ENCODE measurements at places on chromosomes 3 and 15.

DNA sequence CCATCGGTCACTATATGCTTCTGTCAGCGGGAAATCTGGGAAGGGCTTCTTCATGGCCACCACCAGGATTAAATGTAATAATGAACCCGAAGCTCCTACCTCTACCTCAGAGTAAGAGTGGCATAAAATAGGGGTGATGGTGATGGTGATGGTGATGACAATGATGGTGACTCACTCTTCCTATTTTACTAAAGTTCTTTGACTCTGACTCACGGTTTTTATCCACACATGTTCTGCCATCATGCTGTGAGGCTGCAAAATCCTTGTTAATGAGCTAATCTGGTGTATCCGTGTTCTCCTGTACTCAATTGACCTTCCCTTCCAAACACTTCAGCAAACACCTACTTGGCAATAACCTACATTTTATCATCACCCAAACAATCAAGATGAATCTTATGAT lies 18.3 kb upstream of the FOXP1 start:
- H3K4me1 ChIP-seq = no peaks in the 10 kb centered on the region
- DNase-seq = no peak
- no peak overlapping the region for H3K27ac ChIP-seq
- no peaks in the 10 kb centered on the region for H3K27me3 ChIP-seq
- no peaks in the 10 kb centered on the region for H3K36me3 ChIP-seq

GRCh38 chr3:71499227-71499876 lies 84.2 kb downstream of the FOXP1 start:
- DNase-seq = no peak
- peaks cover 4% of the 10 kb centered on the region for H3K4me1 ChIP-seq
- no peak overlapping the region for H3K4me3 ChIP-seq
- no peaks in the 10 kb centered on the region for H3K36me3 ChIP-seq

- no peak for DNase-seq
- H3K27ac ChIP-seq = peak overlapping the region; percentile 46
- no peaks in the 10 kb centered on the region for H3K27me3 ChIP-seq
- no peak overlapping the region for H3K4me3 ChIP-seq
Observed at GRCh38 chr3:171375666-171376595, 84.3 kb downstream of the TNIK start.

GRCh38 chr3:136404056-136404455 lies 153.9 kb downstream of the PCCB start:
- H3K4me3 ChIP-seq = no peak overlapping the region
- H3K27ac ChIP-seq = no peak overlapping the region
- H3K4me1 ChIP-seq = no peaks in the 10 kb centered on the region
- no peaks in the 10 kb centered on the region for H3K27me3 ChIP-seq
- DNase-seq = no peak

DNA sequence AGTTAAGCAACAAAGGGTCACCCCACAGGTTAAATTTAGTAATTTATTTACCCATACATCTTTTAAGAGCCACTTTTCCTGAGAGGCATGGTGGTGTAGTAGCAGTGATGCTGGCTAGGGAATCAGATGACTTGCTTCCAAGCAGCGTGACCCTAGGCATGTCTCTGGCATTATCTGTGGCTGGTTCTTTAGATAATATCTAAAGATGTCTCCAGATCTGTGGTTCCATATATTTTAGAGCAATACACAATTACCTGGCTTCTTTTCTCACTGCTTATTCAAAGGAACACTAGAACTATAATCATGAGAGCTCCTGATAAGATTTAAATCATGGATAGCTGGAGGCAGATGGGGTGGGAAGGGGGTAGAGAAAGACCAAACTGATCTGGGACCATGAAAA lies 21.1 kb upstream of the MEIS2 start:
- no peak overlapping the region for H3K27ac ChIP-seq
- H3K4me3 ChIP-seq = no peak overlapping the region
- no peaks in the 10 kb centered on the region for H3K4me1 ChIP-seq
- DNase-seq = no peak
- peaks cover 4% of the 10 kb centered on the region for H3K27me3 ChIP-seq
- H3K36me3 ChIP-seq = no peaks in the 10 kb centered on the region

DNA sequence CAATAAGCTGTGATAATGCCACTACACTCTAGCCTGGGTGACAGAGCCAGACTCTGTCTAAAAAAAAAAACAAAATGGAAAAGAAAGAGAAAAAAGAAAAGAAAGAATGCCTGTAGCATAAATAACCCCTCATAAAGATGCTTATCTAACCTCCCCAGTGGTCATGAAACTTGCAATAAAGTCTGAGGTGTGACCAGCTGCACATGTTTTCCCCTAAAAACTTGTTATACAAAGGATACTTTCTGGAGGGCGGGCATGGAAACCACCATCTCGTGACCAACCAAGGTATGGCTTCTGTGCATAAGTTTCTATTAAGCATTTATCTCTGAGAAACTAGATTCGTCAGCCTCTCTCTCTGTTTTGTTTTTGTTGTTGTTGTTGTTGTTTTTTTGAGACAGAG lies 21.8 kb downstream of the CCDC32 start:
- peaks cover 16% of the 10 kb centered on the region for H3K36me3 ChIP-seq
- H3K4me3 ChIP-seq = no peak overlapping the region
- H3K27ac ChIP-seq = no peak overlapping the region
- DNase-seq = no peak
- H3K27me3 ChIP-seq = no peaks in the 10 kb centered on the region

GRCh38 chr3:148493631-148494030 lies 204.1 kb upstream of the AGTR1 start:
- no peak overlapping the region for H3K4me3 ChIP-seq
- no peak overlapping the region for H3K27ac ChIP-seq
- DNase-seq = no peak
- H3K27me3 ChIP-seq = no peaks in the 10 kb centered on the region

- H3K36me3 ChIP-seq = no peaks in the 10 kb centered on the region
- peaks cover 45% of the 10 kb centered on the region for H3K27me3 ChIP-seq
- DNase-seq = no peak
- H3K4me3 ChIP-seq = no peak overlapping the region
- H3K27ac ChIP-seq = no peak overlapping the region
Observed at GRCh38 chr15:77627067-77627466, 5.6 kb downstream of the LINGO1 start.

DNA sequence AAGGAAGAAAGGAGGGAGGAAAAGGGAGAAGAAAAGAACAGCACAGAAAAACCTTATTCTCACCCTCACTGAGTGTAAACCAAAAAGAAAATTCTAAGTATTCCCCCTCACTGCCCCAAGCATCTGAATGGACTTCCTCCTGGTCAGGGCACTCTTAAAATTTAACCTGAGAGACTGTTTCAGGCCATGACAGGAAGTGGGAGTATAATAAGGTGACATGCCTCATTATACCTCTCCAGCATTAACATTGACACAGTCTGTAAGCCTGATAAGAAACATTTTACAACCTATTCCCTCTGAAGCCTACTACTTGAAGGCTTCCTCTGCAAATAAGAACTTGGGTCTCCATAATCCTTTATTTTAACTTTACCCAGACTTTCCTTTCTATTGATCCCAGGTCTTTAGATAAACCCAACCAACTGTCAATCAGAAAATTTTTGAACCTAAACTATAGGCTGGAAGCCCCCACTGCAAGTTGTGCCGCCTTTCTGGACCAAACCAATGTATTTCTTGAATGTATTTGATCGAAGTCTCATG lies 41.7 kb downstream of the SLCO2A1 start:
- peaks cover 30% of the 10 kb centered on the region for H3K4me1 ChIP-seq
- peak; percentile 59 for DNase-seq
- no peak overlapping the region for H3K27ac ChIP-seq
- no peaks in the 10 kb centered on the region for H3K27me3 ChIP-seq

DNA sequence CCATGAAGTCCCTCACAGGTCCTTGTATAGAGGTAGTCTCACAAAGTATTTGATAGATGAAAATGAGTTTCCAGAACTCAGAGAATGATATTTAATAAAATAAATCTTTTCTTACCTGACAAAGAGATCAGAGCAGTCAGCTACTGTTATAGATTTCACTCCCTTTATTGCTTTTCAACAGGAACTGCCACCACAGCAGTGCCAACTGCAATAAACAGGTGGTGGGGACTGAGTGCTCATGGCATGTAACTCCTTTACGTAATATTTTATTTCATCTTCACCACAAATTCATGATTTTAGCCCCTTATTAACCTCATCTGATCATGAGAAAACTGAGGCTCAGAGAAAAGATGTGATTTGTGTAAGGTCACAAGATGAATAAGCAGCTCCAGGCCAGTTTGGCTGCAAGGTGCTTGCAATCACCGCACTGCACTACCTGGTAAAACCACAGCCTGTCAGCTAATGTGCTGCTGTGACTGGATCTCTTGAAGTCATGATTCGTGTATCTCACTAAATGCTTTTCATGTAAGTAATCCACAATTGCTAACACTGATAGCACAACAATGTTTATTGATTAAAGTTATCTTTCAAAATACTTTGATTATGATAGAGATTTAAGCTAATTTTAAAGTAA lies 78.8 kb downstream of the WNT5A start:
- no peak for DNase-seq
- no peaks in the 10 kb centered on the region for H3K27me3 ChIP-seq
- no peak overlapping the region for H3K27ac ChIP-seq
- no peaks in the 10 kb centered on the region for H3K36me3 ChIP-seq
- H3K4me1 ChIP-seq = peaks cover 13% of the 10 kb centered on the region

- peaks cover 40% of the 10 kb centered on the region for H3K36me3 ChIP-seq
- no peak overlapping the region for H3K4me3 ChIP-seq
- DNase-seq = no peak
- no peak overlapping the region for H3K27ac ChIP-seq
- peaks cover 8% of the 10 kb centered on the region for H3K4me1 ChIP-seq
Observed at GRCh38 chr3:18417904-18418572, 7.1 kb downstream of the SATB1 start.

DNA sequence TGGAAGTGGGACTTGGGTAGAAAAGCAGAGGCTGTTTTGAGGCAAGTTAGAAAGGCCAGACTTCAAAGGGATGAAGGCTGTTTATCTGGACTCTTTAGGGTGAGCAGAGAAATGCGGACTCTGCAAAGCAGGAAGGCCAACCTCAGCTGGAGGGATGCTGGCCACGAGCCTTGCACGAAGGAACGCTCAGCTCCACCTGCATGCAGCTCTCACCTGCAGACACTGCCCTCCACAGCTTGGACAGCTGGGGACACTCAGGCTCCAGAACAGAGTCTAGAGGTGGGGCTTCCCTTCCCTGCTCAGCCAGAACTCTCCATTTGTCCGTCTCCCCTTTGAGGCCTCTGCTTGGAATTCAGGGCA lies 229.7 kb downstream of the ADAMTS17 start:
- no peaks in the 10 kb centered on the region for H3K27me3 ChIP-seq
- no peak overlapping the region for H3K4me3 ChIP-seq
- no peak for DNase-seq
- no peak overlapping the region for H3K27ac ChIP-seq
- peaks cover 15% of the 10 kb centered on the region for H3K4me1 ChIP-seq
- no peaks in the 10 kb centered on the region for H3K36me3 ChIP-seq

DNA sequence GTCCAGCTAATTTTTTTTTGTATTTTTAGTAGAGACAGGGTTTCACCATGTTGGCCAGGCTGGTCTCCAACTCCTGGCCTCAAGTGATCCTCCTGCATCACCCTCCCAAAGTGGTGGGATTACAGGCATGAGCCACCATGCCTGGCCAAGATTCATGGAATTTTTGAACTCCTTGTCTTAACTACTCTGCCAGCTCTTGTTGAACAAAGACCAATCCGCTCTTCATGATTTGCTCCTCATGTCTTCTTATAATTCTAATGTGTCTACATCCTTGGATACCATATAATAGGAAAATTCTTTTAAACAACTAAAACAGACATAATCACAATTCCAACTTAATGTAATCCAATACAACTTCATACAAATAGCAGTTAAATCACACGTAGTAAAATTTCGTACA lies 21.3 kb downstream of the UBA5 start:
- DNase-seq = no peak
- H3K36me3 ChIP-seq = peaks cover 46% of the 10 kb centered on the region
- no peaks in the 10 kb centered on the region for H3K27me3 ChIP-seq

- H3K4me1 ChIP-seq = no peaks in the 10 kb centered on the region
- no peak overlapping the region for H3K4me3 ChIP-seq
- H3K27ac ChIP-seq = no peak overlapping the region
- DNase-seq = no peak
- peaks cover 30% of the 10 kb centered on the region for H3K36me3 ChIP-seq
Observed at GRCh38 chr15:48992545-48992944, 28.8 kb upstream of the SHC4 start.

DNA sequence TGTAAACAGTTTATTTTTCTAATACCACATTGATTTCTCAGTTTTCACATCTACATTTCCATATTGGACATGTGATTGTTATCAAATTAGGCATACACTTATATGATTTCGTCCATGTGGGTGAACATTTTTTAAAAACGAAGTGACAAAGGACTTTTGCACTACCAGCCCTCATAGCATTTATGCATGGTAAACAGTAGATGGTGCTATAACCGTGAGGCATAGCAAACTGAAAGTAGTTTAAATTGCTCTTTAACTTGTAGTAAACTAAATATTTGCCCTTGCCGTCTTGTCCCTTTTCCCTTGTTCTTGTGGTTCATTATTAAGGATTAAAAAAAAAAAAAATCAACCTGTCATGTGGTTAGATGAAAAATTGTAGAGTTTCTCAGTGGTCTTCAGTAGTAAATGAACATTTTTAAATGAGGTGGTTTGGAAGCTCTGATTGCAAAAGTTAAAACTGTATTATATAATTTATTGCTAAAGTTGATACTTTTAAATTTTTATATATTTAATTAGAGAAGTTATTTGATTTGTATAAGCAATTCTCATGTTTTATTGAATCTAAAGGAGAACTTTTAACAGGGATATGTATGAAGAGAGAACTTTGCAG lies 24.0 kb downstream of the STX19 start:
- H3K36me3 ChIP-seq = no peaks in the 10 kb centered on the region
- peak; percentile 43 for DNase-seq
- no peak overlapping the region for H3K27ac ChIP-seq
- no peak overlapping the region for H3K4me3 ChIP-seq
- no peaks in the 10 kb centered on the region for H3K27me3 ChIP-seq

DNA sequence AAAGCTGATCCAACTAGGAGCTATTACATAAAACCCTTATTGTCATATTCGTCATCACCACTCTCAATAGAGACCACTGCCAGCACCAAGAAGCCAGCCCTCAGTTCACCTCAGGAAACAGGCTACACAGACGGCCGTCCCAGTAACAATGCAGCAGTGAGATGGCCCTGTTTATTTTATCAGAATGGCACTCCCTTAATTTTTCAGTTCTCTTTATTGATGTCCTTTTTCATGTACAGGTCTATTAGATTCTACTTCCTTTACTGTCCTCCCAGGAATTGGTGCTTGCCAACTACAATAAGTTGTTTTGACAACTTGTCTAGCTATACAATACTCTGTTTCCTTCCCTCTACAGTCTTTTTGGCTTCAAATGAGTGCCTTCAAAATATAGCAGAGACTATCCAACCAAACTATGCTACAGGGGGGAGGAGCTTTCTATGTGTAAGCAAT lies 272.5 kb downstream of the ZBTB20 start:
- H3K36me3 ChIP-seq = no peaks in the 10 kb centered on the region
- no peak overlapping the region for H3K4me3 ChIP-seq
- no peaks in the 10 kb centered on the region for H3K27me3 ChIP-seq
- no peak overlapping the region for H3K27ac ChIP-seq
- peaks cover 2% of the 10 kb centered on the region for H3K4me1 ChIP-seq
- no peak for DNase-seq
